ENCODE measurements at places on chromosomes 1 and 21. TPM values are rescaled to one million over a fixed set of nuclear protein-coding genes. Genes with fewer than 3 reads are reported as not detected.

Gene NBL1
- 153 TPM for total RNA-seq

Gene FMO3
- total RNA-seq: 0.26 TPM

Gene ST6GALNAC5
- total RNA-seq: 5.3 TPM

Gene HTR6
- not detected for total RNA-seq

Gene LCE1C
- total RNA-seq: not detected

Gene PPT1
- total RNA-seq: 69.8 TPM

Gene CNTN2
- total RNA-seq: not detected

Gene CADM3
- total RNA-seq: 2.2 TPM

Gene FAM20B
- total RNA-seq: 19.1 TPM

Gene CFAP107
- total RNA-seq: not detected

Gene ANP32E
- 17.6 TPM for total RNA-seq

Gene TRPM2
- not detected for total RNA-seq

Gene RGS13
- 0.13 TPM for total RNA-seq

Gene CLEC20A
- not detected for total RNA-seq

Gene OLIG2
- not detected for total RNA-seq

Gene NHLH2
- total RNA-seq: not detected

Gene OR6K3
- total RNA-seq: not detected

Gene SLC2A5
- total RNA-seq: 0.64 TPM

Gene CELA3A
- 0.56 TPM for total RNA-seq

Gene HCRTR1
- total RNA-seq: not detected

Gene CRYAA
- not detected for total RNA-seq

Gene CLCNKA
- not detected for total RNA-seq

Gene KRTCAP2
- 203 TPM for total RNA-seq

Gene GFI1
- total RNA-seq: 0.52 TPM

Gene C1orf94
- not detected for total RNA-seq

Gene RBP7
- not detected for total RNA-seq

Gene RRP1
- 21.1 TPM for total RNA-seq

Gene LPAR3
- 1.9 TPM for total RNA-seq

Gene AZIN2
- total RNA-seq: 2.6 TPM

Gene OPTC
- total RNA-seq: not detected

Gene KLF18
- not detected for total RNA-seq

Gene PLEKHA6
- total RNA-seq: 3.7 TPM

Gene TMPRSS15
- not detected for total RNA-seq

Gene CELA3B
- not detected for total RNA-seq

Gene SUMO3
- total RNA-seq: 80.0 TPM

Gene TBX19
- 0.26 TPM for total RNA-seq

Gene NPR1
- total RNA-seq: 1.0 TPM

Gene CIART
- total RNA-seq: 1.3 TPM

All from epithelial cell of alveolus of lung (primary cell).